ENCODE measurements at places on chromosomes 3 and 15.

DNA sequence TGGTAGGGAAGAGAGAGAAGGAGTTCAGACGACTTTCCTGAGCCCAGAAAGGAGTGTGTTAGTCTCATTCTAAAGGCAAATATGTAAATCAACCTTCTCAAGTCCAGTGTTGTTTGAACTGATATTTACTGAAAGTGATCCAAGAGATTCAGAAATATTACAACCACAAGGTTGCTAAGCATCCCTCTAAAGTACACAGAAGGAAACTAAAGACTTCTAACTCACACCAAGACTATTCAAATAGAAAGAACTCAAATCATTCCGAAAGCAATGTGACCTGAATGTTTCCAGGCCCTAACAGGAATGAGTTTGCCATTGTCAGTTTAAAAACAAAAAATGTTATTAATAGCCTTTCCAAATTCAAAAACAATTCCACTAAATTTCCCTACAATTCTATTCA, 56.9 kb upstream of the VGLL3 start:
- DNase-seq = peak; percentile 16

GRCh38 chr3:13420831-13421765, 976 bp upstream of the NUP210 start:
- DNase-seq = peak; percentile 87

- no peak for DNase-seq
These were observed 1141.0 kb downstream of the IGSF11 start for GRCh38 chr3:117893638-117894037.

DNA sequence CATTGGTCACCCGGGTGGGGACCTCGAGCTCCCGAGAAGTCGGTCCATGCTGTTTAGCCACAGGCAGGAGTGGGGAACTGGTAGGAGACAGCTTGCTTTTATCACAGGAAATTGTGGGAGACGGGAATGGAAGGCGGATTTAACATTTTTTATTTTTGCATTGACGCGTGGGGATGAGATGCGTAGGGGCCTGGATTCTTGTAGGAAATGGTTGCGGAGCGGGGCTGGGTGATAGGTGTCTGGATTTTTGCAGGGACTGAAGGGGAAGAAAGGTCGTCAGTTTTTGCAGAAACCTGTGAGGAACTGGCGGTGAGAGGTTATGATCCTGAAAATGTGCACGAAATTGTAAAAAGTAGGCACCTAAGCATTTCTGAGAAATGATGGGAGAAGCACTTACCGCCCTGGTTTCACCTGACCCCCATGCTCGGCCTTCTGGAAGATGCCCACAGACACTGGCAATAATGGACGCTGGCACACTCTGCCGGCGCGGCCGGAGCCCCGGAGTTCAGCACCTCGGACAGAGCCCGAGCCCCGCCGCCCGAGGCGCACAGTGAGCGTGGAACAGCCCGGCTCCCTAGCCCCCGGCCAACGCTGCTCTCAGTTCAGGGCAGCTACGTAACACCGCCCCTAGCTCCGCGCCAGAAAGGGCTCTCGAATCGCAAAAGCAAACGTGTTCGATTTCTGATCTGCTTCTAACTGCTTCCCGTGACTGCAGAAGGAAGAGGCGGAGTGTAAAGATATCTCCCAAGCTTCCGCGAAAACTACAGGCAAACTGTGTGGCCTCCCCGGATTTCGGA, 928 bp downstream of the ANKRD34C start:
- DNase-seq = peak; percentile 44

GRCh38 chr3:186598108-186598784, 14.6 kb upstream of the AHSG start:
- DNase-seq = no peak

DNA sequence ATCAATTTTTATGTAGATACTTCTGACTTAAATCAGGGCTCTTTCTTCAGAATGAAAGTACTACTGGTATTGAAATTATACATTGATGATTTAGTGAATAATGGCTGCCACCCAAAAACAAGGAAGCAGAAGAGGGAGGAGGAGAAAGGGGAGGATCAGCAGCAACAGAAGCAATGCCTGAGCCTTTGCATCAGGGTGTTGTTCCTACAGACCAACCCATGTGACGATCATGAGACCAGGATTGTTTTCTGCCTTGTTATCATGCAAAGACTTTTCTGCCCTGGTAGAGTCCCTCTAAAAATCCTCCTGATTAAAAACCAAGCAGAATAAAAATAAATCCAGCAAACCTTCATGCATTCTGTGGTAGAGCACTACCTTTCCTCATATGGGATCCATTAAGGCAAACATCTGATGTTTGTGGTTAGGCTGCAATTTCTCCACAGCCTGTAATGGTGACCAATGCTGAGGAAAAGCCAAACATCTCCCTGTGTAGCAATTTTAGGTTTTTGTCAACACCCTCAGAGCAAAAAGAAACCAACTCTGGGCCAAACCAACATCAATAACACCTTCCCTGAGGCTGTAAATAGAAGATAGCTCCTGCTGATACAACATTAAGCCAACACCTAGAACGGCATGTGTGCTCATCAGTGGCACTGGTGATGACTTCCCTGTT, 191.7 kb downstream of the ATP8B4 start:
- no peak for DNase-seq

DNA sequence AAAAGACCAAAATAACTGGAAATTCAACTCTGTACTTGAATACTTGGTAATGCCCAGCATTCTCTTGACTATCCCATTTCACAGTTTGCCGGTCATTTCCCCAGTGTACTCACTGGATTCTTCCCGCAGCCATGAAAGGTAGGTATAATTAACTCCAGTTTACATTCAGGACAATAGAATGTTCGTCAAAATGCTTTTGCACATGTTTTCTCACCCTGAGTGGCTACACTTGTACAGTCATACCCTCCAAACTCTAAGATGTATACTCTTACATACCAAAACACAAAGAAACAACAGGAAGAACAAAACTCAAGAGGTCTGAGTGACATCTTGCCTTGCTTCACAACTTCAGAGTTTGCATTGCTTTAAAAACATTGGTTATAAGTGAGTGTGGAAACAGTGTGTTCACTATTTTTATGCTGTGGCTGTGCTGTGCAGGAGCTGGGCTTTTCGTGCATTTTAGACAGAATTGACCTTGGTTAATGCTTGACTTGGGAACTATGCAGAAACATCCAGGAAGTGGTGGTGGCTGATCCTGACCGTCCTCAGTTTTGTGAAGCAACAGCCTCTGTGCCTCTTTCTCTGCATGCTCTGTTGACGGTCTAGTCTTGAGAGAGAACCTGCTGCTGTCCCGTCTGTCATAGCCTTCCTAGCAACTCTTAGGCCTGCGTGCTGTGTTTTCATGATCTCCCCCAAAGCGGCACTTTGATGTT, 90.5 kb downstream of the IGF1R start:
- DNase-seq = peak; percentile 8

GRCh38 chr3:190709351-190709773, 153.1 kb downstream of the GMNC start:
- DNase-seq = no peak
